ENCODE measurements at places on chromosomes 11 and 22.

- DNase-seq, result no peak
Observed at GRCh38 chr11:117826190-117826570, 1.6 kb upstream of the FXYD2 start.

DNA sequence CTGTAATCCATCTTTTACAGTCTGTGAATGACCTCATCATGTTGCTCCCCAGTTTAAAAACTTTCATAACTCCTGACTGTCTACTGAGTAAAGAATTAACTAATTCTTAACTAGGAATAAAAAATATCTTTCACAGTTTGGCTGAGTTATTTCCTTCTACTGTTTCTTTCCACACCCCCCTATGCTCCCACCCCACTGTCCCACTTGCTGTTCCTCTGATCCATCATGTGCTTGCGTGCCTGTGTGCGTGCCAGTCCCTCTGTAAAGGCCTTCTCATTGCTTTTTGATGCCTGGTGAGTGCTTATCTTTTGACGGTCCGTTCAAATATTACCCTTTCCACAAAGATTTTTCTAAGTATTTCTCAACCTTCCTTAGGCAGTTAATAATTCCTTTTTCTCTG lies 55.6 kb downstream of the ATG16L2 start:
- no peak for DNase-seq

DNA sequence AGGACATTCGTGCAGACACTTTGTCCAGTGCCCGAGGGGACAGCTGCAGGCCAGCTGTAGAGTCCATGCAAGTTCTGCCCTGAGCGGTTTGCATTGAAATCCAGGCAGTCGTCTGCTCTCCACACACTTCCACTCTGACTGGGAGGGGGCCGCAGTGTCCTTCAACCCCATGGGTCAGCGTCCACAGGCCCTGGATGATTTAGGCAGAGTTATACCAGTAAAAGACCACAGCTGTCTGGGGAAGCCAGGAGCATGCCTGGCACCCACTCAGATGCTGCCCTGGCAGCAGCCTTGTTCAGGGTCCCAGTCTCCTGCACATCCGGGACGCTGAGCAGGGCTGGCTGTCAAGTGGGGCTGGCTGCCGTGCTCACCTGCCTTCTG lies 26.5 kb downstream of the KRTAP5-5 start:
- DNase-seq, result no peak

DNA sequence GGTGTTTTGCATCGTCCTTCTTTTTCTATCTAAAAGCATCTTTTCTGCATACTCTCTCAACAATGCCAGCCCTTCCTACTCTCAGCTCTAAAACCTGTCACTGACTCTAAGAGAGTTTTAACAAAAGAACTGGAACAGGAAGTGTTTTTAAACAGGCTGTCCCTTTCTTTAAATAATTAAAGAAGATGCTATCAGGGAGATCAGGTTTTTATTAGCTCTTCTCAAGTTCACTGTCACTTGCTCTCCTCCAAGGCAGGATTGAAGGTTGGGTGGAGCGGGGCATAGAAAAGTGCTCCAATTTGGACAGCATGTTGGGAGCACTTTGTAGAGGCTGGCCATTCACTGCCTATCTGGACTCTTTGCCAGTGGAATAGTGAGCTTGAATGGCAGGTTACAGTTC lies 56.4 kb upstream of the BARX2 start:
- no peak for DNase-seq

DNA sequence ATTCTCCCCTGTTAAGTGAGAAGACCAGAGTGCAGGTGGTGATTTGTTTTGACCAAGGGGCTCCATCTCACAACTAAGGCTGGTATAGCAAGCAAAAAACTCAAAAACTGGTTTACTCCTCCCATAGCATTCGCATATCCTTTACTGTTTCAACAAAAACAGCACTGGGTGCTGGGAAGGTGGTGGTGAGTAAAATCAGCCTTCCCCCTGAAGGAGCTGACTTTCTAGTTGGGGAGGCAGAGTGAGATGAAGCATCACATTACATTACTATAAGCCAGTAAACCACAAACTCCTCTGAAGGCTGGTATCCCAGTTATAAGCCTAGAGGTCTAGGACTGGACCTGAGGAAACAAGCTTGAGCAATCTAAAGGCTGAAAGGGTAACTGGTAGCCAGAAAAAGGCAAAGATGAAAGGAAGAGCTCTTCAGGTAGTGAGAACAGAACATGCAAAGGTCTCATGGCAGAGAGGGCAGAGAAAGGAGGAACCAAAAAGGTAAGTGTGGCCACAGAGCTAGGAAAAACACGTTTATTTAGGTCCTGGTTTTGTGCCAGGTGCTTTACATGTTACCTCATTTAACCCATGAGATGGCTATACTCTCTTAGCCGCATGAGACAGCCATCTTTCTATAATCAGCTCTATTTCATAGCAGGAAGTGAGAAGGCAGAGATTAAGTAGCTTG lies 22.3 kb downstream of the TMEM123 start:
- no peak for DNase-seq

GRCh38 chr11:77725433-77725832 lies 87.8 kb upstream of the CLNS1A start:
- no peak for DNase-seq

DNA sequence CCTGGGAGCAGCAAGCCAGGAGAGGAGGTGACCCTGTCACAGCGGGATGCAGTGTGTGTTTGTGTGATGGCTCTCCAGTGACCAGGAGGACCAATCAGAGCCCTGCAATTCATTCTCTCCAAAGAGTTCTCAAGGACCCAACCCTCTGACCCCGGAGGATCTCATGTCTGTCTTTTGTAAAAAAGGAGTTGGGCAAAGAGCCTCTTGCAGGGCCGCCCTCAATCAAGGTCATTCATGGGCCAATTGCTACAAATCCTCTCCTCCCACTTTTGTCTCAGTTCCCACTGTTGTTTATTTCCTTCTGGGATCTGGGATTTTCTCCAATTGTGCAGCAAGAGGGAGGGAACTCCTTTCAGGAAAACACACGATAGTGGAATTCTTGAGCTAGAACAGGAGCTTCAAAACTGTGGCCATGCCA lies 4.0 kb downstream of the TECTA start:
- no peak for DNase-seq

DNA sequence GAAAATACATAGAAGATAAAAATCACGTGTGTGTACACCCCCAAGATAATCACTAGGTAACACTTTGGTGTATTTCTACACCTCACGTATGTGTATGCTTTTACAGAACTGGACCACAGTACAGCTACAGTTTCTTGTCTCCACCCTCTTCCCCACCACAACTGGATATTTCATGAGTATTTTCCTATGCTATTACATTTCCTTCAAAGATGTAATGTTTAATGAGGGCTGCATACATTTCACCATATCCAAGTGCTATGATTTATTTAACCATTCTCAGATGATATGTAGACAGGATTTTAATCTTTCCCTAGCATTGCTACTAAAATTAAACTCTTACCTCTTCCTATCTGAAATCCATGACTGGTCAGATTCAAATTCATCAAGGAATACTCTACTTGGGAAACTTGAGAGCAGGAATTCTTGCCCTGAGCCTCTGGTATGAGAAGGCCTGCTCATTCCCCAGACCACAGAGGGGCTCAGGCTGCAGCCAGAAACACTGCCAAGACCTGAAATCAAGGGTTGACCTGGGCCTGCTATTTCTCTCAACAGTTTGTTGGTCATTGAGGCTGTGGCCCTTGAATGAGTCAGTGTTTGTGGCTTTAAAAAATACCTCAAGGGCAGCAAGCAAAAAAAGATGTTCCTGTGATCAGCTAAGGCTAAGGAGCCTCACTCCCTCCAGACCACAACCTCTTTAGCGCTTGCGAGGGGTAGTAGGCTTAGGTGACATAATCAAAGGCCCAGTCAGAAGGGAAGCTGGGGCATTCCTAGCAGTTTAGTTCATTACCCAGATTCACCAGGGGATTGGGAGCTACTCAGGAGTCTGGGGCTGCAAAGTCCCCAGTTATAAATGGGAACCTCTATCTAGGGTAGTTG lies 55.5 kb downstream of the ABTB2 start:
- no peak for DNase-seq

DNA sequence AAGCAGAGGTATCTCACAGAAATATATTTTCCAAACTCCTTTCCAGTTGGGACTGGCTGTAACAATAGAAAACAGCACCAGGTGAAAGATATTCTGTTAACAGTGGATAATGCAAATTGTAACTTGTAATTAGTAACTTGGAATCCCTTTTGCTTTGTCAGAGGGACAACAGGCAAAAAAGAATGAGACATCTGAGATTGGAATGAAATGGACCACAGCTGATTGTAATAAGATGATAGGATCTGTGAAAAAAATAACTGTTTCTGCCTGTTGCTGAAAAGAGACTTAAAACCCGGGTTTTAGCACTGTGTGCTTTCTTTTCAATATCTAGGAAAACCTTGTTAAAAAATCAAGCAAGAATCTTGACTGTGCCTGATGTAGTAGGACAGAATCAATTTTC lies 655.7 kb downstream of the METTL15 start:
- no peak for DNase-seq

DNA sequence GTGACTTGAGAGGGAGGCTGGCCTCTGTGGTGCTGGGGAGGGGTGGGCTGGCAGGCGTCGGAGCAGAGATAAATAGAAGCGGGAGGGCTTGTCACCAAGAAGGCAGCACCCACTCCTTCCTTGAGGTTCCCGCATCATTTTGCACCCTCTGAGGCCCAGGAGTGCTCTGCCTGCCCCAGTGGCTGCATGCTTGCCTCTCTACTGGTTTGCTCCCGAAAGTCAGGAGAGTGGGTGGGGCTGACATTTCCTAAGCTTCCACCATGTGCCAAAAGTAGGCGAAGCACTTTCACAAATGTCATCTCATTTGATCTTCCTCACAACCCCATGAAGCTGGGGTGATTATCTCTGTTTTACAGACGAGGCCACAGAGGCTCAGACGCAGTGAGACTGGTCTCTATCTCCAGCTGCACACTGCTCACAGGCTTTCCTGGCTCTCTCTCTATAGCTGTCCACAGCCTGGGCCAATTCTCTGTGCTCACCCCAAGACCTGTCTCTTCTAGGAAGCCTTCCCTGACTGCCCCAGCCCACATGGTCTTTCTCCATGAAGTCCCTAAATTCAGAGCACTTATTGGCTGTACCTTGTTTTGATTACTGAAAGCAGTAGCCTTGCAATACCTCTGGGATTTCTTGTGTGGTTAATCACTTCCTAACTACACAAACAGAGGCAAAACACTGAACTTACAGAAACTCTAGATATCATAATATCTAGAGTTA lies 2.6 kb upstream of the UCP3 start:
- DNase-seq, result no peak

GRCh38 chr22:16922706-16923105 lies 85.3 kb downstream of the GAB4 start:
- no peak for DNase-seq

DNA sequence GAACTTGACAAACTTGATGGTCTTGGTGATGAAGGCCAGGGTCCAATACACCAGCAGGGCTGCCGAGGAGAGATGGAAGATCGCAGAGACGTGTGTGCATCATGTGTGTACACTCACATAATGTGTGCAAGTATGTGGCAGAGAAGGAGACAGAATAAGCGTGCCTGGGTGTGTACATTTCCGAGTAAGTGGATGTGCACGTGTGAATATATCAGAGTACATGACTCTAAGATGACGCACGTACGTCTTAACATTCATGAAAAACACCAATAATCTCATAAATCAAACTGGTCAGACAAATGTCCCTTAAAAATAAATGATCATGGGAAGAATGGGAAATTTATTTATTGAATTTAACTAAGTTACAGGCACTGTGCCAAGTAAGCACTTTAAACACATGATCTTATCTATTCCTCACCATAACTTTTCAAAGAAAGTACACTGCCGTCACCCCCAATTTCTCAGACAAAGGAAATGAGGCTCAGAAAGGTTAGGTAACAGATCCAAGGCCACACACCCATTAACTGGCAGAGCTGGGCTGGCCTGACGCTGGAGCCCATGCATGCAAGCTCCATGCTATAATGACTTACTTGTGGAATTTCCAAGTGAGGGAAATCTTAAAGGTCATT lies 13.0 kb downstream of the ABCC8 start:
- no peak for DNase-seq

GRCh38 chr11:77179048-77179447 lies 51.0 kb downstream of the MYO7A start:
- DNase-seq, result no peak

DNA sequence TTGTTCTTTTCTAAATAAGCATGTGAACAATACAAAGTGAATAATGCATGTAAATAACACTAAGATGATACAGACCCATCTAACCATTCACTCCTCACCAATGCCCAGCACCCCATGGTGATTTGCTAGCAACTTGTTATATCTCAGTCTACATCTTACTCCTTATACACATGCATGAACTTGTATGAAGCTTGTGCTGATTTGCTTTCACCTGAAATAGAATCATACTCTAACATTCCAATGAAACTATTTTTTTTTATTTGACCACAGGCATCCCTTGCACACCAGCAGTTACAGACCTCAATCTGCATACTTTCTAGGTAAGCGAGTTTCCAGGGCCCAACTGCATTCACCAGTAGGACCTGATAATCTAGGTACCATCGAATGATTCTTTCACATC lies 873.6 kb downstream of the OPCML start:
- no peak for DNase-seq

- DNase-seq, result no peak
Observed at GRCh38 chr11:82521427-82521826, 212.2 kb downstream of the FAM181B start.

GRCh38 chr11:128346804-128347203 lies 240.6 kb downstream of the ETS1 start:
- DNase-seq, result no peak

DNA sequence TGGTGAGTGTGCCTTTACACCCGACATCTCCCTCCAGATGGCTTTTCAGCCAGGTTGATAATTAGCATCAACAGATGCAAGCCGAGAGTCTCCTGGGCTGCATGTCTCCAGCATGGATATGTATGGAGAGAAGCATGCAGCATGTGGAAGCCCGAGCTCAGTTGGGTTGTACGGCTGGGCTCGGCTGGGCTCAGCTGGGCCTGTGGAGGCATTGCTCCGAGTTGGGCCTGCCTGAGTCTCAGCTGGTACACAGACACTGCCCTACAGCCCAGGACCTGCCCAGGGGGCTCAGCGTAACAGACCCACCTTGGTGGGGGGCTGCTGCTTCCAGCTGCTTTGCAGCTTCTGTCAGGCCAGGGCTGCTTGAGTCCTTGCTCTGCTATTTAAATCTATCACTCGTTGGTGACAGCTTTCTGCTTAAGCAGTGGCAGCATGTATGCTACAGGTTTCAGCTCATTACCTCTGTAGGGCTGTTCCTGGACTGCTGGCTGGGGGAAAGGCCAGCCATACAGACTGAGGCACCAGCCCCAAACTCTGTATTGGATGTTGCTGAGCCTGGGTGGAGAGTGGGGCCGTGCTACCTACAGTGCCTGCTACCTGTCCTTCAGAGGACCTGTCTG lies 115.5 kb downstream of the TEAD1 start:
- DNase-seq, result no peak

- no peak for DNase-seq
Observed at GRCh38 chr11:128599729-128600128, 12.4 kb upstream of the ETS1 start.

GRCh38 chr11:130340671-130341319 lies 26.1 kb upstream of the ZBTB44 start:
- no peak for DNase-seq

DNA sequence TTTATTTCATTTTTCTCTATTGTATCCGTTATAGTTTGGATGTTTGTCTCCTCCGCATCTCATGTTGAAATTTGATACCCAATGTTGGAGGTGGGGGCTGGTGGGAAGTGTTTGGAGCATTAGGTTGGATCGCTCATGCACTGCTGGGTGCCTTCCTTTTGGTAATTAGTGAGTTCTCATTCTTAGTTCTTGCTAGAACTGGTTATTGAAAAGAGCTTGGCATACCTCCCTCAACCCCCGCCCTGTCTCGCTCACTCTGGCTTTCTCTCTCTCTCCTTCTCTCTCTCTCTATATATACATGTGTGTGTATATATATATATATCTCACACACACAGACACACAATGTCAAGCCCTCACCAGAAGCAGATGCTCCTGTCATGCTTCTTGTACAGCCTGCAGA lies 978.7 kb downstream of the DLG2 start:
- DNase-seq, result no peak

Measured in stimulated activated CD8-positive, alpha-beta memory T cell treated with anti-CD3 and anti-CD28 coated beads, Interleukin-7, amount 100 ng/mL, for 1 hour (primary cell).